ENCODE measurements at places on chromosomes 7 and 10. TPM values are rescaled to one million over a fixed set of nuclear protein-coding genes. Genes with fewer than 3 reads are reported as not detected.

The ADRA2A gene
- total RNA-seq, result 4.9 TPM

The CDHR1 gene
- total RNA-seq, result 0.35 TPM

The SLC18A3 gene
- not detected for total RNA-seq

The FLNC gene
- 7.7 TPM for total RNA-seq

The TMEM229A gene
- not detected for total RNA-seq

The SEMA3E gene
- total RNA-seq, result 11.9 TPM

The IPMK gene
- total RNA-seq, result 5.7 TPM

The TMEM270 gene
- not detected for total RNA-seq

The HKDC1 gene
- 9.6 TPM for total RNA-seq

The CLCN1 gene
- total RNA-seq, result not detected

The EXOSC1 gene
- 27.0 TPM for total RNA-seq

The PTN gene
- total RNA-seq, result 5.4 TPM

DNA sequence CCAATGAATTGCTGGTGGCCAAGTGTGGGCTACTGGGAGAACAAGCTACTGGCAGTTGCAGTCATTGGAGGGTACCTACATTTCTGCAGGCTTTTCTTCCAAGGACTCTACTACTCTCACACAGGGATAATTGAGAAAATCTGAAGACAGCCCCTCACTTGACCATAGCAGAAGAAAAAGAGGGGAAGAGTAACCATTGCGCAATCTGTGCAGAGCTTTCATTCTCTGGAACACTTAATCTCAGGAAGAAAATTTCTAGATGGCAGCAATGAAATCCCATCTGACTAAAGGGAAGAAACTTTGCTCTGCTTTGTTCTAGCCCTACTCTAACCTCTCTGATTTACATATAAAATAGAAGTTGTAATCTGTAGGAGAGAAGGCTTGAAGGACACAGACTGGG lies 1239.6 kb upstream of the SORCS1 start:
- DNase-seq, result no peak

DNA sequence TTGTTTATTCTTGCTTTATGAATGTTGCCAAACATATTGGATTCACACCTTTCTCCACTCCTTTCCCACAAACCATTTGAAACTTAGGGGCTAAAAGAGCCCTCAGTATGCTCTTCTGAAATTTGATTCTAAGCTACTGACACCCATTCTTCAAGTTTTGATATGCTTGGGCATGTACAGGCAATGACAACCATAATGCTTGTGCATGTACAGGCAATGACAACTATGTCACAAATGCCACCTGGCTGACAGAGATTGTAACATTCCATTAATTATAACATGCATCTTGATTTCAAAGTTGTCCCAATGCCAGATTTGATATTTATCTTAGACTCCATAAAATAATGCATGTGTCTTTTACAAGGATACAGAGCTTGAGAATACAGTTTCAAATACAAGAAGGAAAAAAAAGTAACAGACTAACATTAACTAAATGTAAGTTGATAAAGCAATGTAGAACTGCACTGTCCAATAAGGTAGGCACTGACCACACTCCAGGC lies 17.5 kb upstream of the CDK1 start:
- DNase-seq, result no peak

DNA sequence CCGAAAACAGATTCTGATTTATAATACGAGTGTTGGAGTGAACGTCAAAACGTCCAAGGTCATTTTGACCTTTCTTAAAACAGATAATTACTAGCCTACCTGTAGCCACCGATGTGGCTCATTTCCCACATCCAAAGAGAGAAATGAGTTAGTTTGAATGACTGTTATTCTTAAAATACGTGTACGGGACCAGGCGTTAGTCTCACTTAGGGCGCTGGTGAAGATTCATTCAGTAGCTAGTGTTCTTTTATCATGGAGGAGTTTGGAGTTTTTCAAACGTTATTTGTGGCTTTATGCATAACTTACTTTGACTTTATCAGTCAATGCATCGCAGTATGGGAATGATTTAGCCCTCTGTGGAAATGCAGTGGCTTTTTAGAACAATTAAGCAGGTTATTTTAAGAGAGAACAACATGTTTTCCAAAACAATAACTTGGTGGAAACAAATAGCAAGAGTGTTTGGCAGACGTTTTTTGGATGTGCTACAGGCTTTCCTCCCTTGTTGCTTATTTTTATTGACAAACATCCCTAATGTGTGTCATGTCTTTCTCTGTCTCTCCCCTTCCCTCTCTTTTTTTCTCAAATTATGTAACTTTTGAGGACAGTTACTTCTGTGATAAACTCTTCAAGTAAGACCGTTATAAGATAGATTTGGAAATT lies 1.6 kb downstream of the BICC1 start:
- no peak for DNase-seq

GRCh38 chr7:11807000-11807399 lies 25.0 kb downstream of the THSD7A start:
- DNase-seq, result no peak

DNA sequence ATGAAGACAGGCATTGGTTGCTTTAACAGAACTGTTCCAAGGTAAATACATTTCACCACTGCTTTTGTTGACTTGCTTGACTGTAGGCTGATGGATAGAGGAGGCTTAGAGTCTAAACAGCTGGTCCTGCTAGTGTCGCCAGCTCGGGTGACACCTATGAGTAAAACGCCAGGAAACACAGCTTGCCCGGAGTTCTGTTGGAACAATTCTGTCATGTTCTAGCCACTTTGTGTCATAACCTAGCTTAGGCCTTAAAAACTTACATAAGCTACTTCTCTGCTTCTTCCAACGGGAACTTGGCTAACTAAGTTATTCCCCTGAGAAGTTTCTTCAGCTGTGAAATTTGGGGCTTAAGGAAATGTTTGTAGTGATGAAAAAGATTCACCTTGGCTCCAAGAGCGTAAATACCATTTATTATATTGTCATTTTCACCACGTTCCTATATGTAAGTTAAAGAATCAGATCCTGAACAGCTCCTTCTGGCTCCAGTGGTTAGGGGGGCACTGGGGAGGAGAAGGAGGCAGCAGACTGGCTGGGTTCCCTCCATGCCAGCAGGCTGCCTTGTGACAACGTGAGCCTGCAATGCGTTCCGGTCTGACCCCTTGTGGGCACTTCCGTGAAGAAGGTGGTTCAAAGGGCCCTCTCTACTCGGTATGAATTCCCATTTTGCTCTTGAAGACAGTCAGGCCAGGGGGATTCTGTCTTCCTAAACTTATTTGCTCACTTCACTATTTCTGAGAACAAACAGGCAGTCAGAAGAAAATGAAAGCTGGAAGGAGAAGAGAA lies 253.2 kb downstream of the BMPER start:
- no peak for DNase-seq

DNA sequence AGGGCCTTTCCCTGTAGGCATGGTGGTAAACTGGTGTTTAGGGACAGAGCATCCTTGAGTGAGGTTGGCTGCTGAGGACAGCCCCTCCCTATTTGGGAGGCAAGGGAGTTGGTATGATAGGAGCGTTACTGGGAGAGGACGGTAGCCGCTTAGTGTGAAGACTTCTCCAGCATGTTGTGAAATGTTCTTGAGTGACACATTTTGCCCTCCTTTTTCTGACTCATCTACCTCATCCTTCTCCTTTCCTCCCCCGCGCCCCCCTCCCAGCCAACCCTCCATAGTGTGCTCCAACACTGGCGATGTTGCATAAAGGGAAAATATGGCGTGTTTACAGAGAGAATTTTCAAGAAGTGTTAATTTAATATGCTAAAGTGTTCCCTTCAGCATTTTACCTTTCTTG lies 645.0 kb upstream of the GALNT17 start:
- no peak for DNase-seq

GRCh38 chr7:155682484-155682883 lies 38.0 kb downstream of the RBM33 start:
- no peak for DNase-seq

- DNase-seq, result no peak
These were observed 111.1 kb upstream of the AFAP1L2 start for GRCh38 chr10:114515298-114515914.

DNA sequence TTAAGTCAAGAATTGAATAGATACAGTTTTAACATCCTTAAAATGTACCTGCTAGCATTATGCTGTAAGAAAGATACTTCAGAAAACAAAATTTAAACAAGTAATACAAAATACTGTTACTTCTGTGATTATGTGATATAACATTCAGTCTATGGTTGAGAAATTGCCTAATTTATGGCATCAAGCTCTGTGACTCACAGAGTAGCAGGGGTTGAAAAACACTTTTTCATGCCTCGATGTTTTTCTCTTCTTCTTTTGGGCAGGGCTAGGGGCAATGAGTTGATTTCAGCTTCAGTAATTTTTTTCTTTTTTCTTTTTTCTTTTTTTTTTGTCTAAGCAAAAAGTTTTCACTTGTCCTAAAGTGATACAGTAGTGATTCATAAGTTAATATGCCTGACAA lies 209.2 kb downstream of the MBL2 start:
- no peak for DNase-seq

DNA sequence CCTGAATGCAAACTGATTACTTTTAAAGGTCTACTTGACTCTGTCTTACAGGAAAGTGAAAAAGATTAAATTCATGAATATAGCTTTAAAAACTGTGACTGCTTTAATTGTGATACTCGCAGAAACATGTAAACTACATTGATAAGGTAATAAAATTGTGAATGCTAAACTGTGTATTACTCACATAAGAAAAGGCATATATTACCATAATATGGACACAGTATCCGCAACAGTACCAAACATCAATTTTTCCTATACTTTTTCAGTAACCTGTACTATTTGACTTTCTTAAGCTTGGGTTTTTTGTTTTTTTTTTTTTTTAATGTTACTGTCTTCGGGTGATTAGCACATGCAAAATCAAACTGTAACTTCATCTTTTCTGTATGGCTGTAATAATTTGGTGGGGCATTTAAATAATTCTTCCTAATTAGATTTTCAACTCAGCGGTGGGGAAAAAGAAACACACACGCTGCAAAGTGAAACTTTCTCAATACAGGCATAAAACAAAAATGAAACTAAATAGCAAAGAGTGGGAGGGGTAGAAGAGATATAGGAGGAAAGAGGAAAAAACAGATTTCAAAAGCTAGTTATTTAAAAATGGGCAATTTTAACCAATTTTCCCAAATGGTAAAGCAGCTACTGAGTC lies 23.2 kb downstream of the NT5C3A start:
- no peak for DNase-seq

GRCh38 chr7:47572939-47573757 lies 8.8 kb downstream of the TNS3 start:
- DNase-seq, result no peak

- DNase-seq, result no peak
These were observed 101.2 kb downstream of the NRP1 start for GRCh38 chr10:33233221-33233620.

DNA sequence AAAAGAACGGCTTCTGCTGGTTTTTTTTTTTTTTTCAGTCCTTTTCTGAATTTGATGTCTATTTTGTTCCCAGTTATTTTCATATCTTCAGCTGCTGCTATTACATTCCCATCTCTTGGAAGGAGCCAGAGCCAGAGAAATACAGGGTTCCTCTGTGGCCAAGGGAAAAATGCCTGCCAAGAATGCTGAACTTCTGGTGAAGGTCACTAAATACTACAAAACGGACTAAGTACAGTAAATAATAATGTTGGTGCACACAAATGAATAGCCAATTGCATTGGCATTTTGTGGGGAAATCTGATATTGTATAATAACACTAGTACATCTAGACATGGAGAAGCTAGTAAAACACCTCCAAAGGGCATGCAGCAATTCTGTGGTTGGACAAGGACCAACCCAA lies 56.3 kb upstream of the ZEB1 start:
- DNase-seq, result no peak

GRCh38 chr7:388961-389701 lies 99.2 kb downstream of the FOXL3 start:
- peak; percentile 52 for DNase-seq

- DNase-seq, result no peak
These were observed 1.9 kb upstream of the CNNM2 start for GRCh38 chr10:102916173-102916572.

DNA sequence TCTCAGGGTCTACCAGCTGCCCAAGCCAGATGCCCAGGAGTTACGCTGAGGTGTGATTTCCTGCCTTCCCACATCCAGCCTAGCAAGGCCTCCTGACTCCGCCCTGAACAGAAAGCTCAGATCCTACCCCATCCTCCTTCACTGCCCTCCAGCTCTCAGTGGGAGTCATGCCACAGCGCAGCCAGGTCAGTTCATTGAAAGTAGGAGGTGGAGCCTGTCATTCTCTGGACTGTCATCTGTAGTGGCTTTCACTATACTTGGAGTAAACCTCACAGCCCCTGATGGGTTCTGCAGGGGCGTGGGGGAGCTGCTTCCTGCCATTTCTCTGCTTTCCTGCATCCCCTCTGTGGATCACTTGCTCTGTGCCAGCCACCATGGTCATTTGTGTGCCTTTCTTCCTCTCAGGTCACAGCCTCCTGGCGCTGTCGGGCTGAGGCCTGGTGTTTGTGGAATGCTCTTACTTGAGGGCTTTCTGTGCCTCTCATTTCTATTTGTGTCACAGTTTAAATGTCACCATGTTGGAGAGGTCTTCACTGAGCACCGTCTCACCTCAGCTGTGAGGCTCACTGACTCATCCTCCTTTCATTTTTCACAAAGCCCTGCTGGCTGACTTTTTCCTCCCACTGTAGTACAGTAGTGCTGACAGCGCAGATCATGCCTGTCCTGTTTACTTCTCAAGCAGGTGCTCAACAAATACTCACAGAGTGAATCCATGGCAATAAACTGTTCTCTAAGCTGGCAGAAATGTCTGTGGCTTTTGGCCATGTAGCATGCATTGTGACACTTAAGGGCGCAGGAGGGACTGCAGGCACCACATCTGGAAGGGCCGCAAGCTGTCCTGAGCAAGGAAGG lies 61.0 kb upstream of the TMEM248 start:
- DNase-seq, result no peak

- no peak for DNase-seq
These were observed 23.3 kb downstream of the CPXM2 start for GRCh38 chr10:123868038-123869019.

- no peak for DNase-seq
These were observed 42.1 kb downstream of the WBP1L start for GRCh38 chr10:102785818-102786217.

DNA sequence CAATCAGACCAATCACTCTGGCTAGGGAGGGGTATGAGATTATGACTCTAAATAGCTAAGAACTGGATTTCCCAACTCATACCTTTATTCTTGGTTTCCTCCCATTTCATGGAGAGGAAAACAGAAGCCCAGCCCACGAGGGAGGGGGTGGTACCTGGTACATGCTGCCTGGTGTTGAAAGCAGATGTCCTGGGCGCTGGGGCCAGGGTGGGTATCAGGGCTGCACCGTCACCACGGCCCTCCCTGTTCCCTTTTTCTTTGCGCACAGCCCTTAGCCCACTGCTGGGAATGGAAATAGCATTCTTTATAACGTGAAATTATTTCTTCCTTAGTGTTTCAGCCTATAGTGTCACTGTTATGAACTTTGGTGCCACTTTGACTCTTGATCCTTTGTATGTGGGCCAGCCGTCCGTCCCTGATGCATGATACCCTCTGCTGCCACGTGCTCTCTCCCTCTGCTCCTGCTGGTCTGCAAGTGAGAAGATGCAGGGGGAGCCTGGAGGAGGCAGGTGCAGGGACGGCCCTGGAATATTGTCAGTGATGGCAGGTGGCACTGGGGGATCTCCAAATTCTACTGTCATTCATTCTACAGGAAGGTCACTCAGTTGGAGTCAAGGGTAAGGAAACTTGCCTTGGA lies 158.5 kb downstream of the CDH23 start:
- DNase-seq, result no peak

Measured in upper lobe of right lung (tissue), 1 donor.